AG09309 (cell line): ENCODE measurements at places on chromosomes 11 and 22.
A peak's percentile ranks its signal among the peaks of the same experiment; 100 is the strongest.

- no peak for DNase-seq
Observed at GRCh38 chr11:62578541-62578940, 4.8 kb upstream of the EEF1G start.

DNA sequence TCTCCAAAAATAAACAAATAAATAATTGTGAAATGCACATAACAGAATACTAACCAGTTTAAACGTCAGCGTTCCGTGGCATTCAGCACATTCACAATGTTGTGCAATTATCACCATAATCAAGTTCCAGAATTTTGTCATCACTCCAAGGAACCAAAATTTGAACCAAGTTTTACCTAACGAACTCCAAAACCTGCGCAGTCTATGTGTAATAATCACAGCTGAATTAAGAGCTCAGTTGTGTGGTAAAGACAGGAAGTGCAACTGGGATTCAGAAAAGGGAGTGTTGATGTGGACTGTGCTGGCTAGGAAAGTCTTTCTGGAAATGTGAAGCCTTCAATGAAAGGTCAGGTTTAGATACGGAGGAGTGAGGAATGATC lies 5.4 kb upstream of the MCAM start:
- no peak for DNase-seq

- DNase-seq: no peak
Observed at GRCh38 chr11:74175920-74176319, 4.8 kb downstream of the PPME1 start.

DNA sequence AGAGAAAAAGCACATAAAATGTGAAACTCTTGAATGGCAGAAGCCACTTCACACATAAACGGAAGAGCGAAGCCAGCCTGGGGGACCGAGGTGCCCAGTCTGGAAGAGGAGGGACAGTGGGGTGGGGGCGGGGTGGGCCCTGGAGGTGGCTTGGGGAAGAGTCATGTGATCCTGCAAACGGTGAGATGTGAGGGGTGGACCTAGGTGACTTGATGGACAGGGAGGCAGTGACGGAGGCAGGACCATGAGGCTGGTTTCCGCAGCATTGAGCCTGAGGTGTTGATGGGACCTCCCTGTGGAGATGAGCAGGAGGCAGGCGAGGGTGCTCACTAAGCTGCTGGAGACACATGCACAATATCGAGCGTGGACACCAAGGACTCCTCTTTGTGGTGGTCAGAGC lies 16.8 kb downstream of the ZDHHC24 start:
- DNase-seq: no peak

DNA sequence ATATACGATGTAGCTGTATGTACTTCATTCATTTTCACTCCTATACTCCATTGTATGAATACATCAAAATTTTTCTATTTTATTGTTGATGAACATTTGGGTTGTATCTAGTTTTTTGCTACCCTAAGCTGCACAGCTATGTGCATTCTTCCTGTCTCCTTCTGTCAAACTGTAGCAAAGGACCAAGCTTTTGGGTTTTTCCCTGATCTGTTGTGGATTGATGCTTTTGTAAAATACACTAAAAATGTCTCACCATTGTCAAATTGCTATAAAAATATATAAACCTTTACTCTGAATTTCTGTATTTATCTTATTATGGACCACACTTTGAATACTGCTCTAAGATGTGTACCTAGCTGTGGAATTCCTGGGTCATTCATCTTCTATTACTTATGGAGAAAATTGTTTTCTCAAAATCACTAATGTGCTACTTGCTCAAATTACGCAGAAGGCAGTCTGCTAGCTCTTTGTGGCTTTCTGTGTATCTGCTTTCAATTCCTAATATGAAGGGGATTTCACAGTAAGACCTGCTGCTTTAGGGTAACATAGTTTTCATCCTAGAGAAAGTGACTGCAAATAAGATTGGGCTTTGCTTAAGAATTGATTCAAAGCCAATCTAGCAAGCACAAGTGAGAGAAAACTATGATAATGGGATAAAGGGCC lies 123.4 kb downstream of the CYP2R1 start:
- DNase-seq: no peak

DNA sequence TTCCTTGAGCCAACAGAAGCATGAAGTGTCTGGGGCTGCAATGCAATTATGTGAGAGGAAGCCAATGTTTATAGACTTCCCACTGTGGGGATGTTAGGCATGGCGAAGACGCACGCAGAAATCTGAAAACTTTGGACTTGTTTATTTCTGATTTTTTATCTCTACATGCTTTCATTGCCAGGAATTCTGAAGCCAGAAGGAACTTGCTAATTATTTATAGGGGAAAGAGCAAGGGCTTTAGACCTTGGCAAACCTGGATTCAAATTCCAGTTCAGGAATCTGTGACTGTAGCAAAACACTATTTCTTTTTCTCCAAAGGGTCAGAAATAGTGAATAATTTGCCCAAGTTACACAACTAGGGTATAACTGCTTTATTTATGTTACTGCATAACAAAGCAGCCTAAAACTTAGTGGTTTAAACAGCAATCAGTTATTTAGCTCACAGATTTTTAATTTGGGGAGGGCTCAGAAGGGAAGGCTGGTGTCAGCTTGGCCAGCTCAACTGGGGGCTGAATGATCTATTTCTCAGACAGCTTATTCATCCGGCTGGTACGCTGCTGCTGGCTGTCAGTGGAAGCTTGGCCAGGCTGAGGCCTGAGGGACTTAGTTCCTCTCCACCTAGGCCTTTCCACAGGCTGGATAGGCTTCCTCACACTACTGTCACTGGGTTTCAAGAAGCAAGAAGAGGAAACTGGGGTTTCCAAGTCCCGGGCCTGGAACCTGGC lies 1.9 kb upstream of the OR6Q1 start:
- DNase-seq: peak; percentile 38
